ENCODE measurements at places on chromosomes 5 and 9.

DNA sequence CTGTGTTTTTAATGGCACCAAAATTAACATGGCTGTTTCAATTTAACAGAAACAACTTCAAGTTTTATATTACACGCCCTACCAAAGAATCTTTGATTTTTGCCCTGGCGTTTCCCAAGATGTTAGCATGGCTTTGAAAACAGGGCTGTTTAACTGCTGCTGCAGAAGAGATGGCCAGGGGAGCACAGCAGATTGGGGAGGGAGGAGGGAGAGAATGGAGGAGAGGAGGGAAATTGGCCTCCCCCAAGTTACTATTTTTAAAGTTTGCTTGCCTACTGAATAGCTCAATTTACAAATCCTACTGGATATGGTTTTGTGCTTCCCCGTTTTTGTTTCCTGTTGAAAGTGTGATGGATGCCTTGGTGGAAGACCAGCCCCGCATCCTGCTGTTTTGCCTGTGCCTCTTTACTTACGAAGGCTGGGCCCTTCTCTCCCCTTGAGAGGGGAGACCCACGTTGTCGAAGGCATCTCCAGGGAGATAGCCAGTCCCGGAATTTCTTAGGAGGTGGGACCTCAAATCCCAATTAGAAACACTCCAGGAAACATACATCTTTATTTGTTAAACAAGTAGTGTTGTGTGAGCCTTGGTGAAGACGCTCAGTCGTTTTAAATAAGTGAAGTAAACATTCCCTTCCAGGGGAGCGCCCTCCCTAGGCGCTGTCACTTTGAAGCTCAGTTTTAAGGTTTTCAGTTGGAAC, 98.6 kb downstream of the AOPEP start:
- no peak for DNase-seq

DNA sequence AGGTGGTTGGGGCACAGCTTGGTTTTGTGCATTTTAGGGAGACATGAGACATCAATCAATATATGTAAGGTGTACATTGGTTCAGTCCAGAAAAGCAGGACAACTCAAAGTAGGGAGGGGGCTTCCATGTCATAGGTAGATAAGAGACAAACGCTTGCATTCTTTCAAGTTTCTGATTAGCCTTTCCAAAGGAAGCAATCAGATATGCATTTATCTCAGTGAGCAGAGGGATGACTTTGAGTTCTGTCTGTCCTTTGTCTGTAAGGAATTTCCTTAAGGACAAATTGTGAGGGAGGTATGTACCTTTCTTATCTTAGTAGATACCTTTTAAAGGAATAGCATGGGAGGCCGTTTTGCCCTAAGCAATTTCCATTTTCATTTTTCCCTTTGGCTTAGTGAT, 63.3 kb downstream of the COL15A1 start:
- DNase-seq, result no peak

GRCh38 chr5:127203818-127204217, 86.8 kb upstream of the MEGF10 start:
- DNase-seq, result no peak

GRCh38 chr9:114811301-114811700, 5.5 kb upstream of the TNFSF15 start:
- DNase-seq, result no peak

- DNase-seq, result no peak
Measured at GRCh38 chr5:170540271-170540670, 36.5 kb downstream of the KCNIP1 start.

DNA sequence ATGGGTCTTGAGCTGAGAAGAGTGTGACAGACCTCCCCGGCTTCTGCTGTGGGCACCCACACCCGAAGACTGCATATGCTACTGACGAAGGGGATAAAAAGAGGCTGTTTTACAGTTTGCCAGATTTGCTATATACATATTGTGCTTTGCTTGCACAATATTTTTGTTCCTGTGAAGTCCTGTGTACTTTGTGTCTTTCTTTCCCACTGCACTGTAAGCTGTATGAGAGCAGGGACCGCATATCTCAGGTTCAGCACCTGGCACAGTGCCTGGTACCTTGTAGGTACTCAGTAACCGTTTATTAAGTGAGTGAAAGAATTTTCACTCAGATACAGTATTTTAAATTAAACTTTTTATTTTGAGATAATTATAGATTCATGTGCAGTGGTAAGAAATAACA, 8.2 kb upstream of the GARNL3 start:
- DNase-seq, result no peak

Measured in WERI-Rb-1 (cell line).